ENCODE measurements at places on chromosomes 7 and 10.

- DNase-seq: no peak
Measured at GRCh38 chr7:135977742-135978066, 545 bp upstream of the MTPN start.

GRCh38 chr7:828793-829561 is 3.3 kb upstream of the SUN1 start:
- DNase-seq: no peak

- DNase-seq: no peak
Measured at GRCh38 chr7:25680636-25681035, 452.4 kb upstream of the NPVF start.

DNA sequence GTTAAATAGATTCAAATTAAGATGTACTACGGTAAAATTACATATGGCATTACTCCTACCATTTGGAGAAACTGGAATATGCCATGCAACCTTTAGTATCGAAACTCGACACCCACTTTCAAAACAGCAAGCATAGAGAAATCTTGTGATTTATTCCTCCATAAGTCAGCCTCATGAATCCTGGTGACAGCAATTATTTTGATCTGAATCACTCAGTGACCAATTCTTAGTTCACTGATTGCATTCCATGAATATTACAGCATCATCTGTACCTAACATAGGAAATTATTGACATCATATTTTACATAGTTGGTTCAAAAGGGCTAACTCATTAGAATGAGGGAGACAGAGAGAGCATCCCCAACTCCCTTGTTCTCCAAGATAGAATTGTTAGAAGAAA is 89.6 kb downstream of the CACNB2 start:
- DNase-seq: no peak

DNA sequence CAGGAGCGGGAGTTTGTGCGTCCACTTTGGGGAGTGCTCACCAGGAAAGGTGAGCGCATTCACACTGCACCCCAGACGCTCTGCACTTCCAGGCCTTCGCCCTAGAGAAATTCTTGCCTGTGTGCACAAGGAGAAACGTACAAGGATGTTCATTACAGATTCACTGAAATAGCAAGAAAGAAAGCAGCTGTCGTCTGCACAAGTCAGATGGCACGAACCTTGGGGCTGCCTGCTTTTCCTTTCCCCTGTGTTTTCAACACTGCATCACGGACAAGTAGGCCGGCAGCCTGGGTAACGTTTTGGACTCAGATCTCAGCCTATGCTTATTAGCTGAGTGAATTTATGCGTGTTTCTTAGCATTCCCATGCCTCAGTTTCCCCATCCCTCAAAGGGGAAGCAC is 546.8 kb upstream of the FOXK1 start:
- no peak for DNase-seq
